DMS153 (cell line): ENCODE measurements at places on chromosomes 12 and 14.

DNA sequence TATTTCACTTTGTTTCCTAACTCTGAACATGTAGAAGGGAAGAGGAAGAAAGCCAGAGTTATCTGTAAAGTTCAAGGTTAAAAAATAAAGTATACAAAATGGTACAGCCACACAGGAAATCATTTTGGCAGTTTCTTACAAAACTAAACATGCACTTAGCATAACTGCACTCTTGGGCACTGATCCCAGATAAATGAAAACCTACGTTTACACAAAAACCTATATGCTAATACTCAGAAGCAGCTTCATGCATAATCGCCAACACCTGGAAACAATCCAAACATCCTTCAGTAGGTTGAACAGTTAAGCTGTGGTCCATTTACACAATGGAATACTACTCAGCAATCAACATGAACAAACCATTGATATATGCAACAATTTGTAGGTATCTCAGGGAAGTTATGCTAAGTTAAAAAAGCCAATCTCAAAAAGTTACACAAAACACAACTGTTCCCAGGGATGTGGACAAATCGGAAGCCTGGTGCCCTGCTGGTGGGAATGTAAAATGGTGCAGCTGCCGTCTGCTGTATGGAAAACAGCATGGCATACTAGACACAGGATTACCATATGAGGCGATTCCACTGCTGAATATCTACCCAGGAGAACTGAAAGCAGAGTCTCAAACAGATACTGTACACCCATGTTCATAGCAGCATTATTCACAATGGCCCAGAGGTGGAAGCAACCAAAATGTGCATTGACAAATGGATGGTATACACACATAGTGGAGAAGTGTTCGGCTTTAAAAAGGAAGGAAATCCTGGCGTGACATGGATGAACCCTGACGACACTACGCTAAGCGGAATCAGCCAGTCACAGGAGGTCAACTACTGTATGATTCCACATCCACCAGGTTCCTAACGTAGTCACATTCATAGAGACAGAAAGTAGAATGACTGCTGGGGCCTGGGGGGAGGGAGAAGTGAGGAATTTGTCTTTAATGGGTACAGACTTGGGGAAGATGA, 37.7 kb downstream of the NRDE2 start:
- DNase-seq = no peak

GRCh38 chr14:96086032-96086431, 46.9 kb downstream of the C14orf132 start:
- DNase-seq = no peak

GRCh38 chr14:53462931-53463778, 310.0 kb upstream of the DDHD1 start:
- no peak for DNase-seq

DNA sequence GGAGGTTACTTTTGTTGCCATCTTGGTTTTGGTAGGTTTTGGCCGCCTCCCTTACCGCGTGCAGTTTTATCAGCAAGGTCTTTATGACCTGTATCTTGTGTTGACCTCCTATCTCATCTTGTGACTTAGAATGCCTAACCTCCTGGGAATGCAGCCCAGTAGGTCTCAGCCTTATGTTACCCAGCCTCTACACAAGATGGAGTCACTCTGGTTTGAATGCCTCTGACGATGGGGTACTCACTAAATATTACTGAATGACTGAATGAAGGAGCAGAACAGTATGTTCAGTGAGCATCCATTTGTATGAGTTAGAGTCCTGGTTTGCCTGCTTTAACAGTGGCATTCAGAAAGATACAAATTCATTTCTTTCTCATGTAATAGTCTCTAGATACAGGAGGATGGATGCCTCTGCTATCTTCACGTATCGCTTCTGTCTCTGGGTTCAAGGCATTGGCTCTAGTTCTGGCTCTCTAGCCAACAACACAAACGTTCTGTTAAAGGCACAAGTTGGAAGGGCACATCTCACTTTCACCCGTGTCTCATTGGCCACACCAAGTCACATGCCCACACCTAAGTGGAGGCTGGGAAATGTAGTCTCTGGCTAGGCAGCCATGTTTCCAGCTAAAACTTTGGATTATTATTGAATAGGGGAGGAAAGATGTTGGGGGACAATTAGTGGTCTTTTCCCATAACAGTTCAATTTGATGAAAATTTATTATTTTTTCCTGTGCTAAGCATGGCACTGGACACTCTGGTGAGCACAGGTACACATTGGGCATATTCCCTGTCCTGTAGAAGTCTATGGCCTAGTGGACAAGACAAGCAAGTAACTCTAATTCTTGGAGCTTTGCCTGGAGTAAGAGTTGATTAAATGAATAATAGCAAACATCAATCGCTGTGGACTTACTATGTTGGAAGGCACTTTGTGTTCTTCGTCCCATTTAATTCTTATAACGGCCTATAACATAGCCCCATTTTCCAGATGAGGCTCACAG, 75.2 kb upstream of the RPH3A start:
- no peak for DNase-seq

DNA sequence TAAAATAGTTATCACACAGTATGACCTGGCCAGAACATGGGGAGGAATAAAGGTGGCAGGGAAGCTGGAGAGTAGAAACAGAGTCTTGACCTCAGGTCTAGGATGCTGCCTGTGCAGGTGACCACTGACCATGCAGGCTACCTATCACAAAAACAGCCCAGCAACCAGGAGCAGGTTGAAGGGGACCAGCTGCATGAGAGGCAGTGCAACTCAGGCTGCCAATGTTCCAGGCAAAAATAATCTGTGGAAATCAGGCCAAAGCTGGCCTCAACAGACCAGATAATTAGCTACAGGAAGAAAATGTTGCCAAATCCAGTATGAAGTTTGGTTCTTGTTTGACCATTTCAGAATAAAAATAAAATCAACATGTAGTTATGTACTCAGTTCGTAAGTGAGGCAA, 72.6 kb downstream of the PDE6H start:
- DNase-seq = no peak
